ENCODE measurements at places on chromosomes 2 and 18.
A peak's percentile ranks its signal among the peaks of the same experiment; 100 is the strongest.

GRCh38 chr18:42931491-42931890, 184.0 kb downstream of the RIT2 start:
- DNase-seq, result no peak

DNA sequence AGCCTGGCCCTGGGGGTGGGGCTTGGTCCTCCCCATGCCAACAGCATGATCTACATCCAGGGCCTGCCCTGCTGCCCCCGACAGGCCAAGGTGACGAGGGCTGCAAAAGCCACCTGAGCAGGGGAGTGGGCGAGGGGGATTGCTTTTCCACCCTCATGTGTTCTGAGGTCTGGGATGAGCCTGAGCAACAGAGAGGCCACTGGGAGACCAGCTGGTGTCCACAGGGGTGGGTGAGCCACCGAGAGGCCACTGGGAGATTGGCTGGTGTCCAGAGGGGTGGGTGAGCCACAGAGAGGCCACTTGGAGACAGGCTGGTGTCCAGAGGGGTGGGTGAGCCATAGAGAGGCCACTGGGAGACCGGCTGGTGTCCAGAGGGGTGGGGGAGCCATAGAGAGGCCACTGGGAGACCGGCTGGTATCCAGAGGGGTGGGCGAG, 147.4 kb upstream of the GPC1 start:
- no peak for DNase-seq

- no peak for DNase-seq
Observed at GRCh38 chr18:56696966-56697365, 45.8 kb downstream of the WDR7 start.

- DNase-seq, result no peak
Observed at GRCh38 chr2:45794134-45794617, 142.7 kb downstream of the PRKCE start.

DNA sequence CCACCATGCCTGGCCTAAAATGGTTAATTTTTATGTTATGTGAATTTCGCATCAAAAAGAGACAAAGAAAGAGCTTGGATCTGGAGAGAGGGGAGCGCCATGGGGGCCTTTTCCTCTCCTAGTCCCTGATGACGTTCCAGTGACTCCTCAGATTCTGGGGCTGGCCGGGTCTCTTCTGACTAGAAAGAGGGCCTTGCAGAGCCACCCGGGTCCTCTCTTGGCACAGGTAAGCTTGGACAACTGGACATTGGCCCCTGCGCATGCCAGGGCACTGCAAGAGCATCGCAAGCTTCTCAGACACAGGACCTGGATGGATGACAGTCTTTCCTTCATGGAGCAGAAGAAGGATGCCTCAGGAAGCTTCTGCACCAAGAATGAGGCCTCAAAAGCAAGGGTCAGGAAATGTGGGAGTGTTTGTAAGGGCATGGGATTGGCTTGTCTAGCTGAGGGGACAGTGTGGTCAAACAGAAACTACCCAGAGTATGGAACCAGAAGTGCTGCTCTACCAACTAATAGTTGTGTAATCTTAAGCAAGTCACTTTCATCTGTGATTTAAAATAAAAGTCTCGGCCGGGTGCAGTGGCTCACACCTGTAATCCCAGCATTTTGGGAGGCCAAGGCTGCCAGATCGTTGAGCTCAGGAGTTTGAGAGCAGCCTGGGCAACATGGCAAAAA, 35.2 kb downstream of the FOSL2 start:
- DNase-seq, result no peak

- DNase-seq, result no peak
Observed at GRCh38 chr2:161139098-161139987, 20.9 kb upstream of the TANK start.

DNA sequence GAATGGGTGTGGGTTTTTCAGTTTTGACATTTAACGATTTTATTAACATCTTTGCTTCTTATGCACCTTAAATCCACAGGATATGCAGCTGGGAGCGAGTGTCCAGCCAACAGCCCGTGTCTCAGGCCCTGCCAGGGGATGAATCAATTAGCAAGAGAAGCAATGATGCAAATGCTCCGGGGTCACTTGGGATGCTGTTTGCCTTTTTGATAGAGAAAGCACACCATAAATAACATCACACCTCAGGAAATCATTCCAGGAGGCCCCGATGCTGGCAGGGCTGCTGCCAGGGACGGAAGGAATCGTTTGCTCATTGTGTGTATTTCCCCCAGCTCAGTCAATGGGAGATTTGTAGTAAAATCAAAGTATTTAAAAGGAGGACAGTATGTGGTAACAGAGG, 394.0 kb upstream of the HNRNPA3 start:
- no peak for DNase-seq

- DNase-seq, result no peak
Observed at GRCh38 chr18:63192885-63193349, 126.7 kb downstream of the BCL2 start.

DNA sequence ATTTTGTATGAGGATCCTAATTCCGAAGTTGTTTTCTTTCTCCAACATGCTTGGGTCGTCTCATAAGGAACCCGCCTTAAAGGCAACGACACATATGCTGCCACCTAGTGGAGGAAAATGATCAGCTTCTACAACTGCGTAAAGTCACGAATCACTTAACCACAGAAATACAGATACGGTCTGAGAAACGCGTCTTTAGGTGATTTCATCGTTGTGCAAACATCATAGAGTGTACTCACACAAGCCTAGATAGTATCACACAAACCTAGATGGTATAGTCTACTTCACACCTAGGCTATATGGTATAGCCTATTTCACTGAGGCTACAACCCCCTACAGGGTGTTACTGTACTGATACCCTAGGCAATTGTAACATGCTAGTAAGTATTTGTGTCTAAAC, 13.1 kb downstream of the GNLY start:
- peak; percentile 61 for DNase-seq

DNA sequence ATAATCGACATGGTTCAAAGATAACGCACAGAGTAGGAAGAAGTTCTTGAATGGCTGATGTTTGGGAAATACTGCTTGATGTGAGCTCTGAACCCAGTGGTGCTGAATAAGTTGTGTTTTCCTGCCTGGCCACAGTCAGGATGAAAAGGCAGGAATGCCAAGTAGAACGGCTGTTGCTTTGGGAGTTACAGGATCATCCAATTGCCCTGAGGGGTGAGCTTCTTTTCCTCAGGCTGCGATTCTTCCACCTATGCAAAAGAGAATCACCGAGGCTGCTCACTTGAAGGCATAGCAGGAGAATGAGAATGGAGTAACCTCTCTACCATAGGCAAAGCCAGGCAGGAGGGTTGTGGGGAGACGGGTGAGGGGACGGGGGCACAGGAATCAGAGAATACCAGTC, 14.4 kb upstream of the IGFBP2 start:
- no peak for DNase-seq

DNA sequence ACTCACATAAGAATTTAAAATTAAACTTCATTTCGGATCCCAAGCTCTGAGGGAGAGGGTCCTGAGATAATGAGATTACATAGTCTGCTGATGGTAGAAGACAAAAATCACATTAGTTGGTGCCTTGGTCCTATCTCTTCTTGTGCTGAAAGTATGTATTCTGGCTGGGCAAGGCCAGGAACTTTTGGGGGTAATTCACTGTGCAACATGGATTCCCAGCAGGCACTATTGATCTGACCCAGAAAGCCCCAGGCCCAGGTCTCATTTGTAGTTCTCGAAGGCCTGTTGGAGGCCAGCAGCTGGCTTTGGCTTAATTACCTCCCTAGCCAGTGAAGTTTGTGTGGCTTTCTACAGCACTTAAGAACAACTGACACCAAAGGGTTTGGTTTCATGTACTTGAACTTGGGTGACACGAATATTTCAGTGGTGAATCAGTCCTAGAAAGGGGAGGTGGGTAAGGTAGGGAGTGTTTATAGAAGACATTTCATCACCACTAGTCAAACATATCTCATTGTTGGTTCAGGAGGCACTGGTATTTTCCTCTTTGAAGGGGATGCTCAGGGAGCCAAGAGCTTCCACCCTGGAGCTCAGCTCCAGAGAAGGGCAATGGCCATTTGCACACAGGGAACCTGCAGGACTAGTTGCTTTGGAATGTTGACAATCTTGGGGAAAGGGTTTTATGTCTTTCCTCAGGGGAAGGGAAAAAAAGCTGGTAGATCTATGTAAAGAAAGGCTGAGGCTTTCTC, 217.8 kb downstream of the OSR1 start:
- DNase-seq, result no peak

DNA sequence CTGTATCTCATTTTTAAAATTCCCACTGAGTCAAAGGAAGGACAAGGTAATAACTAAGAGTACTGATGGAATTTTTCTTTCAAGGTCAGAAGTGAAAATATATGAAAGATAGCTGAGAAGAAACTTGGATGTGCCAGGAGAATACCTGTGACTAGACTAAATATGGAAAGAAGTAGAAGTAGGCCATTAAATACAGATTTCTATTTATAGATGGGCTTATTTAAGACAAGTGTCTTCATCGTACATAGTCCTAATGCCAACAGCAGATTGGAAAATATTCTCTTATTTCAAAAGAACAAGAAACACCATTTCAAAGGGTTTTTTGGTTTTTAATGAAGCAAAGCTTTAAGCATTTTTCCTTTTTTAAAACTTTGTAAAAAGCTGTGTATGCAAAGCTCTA, 22.0 kb downstream of the UGP2 start:
- DNase-seq, result no peak

DNA sequence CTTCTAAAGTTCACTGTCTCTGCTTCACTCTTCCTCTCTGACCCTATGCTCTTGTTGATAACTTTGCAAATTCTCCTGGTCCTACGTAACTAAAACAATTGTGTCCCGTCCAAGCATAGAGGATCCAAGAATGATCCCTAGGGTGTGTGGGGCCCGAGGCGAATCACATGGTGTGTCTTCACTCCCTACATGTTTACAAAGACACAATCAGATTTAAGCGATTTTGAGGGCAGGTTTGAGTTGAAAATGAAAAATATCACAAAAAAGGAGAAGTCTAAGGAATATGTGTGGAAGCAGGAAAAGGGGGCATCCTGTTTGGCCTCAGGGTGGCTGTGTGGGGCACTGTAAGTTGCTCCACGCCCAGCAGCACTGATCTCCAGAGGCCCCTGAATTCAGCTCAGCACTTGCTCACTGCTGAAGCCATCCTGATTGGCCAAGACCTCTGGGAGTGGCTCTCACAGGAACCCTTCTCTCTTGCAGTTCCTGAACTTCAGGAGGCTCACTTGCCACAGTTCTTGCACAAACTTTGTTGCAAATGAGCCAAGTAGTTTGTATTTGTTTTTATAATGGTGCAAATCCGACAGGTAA, 363.6 kb downstream of the ZNF521 start:
- no peak for DNase-seq

DNA sequence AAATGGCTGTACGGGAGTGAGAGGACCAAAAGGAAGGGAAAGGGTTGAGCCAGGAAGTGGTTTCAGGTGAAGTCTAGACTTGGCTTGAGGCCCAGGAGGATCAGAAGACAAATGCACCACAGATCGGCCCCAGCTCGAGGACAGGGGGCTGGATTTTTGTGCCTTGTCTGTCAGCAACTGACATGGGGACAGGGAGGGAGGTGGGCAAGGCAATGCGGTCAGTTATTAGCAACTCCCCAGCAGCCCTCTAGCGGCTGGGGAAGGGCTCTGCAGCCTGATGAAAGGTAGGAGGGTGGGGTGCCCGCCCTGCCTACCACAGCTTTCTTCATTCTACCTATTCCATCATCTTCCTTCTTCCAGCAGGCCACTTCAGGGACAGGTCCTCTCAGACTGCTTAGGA, 50.0 kb downstream of the CPO start:
- DNase-seq, result no peak

- DNase-seq, result no peak
Observed at GRCh38 chr2:74865770-74866674, 32.1 kb downstream of the HK2 start.

- no peak for DNase-seq
Observed at GRCh38 chr2:154710078-154710477, 11.6 kb downstream of the KCNJ3 start.

GRCh38 chr2:7709907-7710306, 792.7 kb downstream of the RNF144A start:
- DNase-seq, result no peak

- DNase-seq, result no peak
Observed at GRCh38 chr2:173148520-173148919, 72.9 kb downstream of the MAP3K20 start.

Measured in NCI-H2107 (cell line).